ENCODE measurements at places on chromosomes 2 and 18.

- no peak for DNase-seq
These were observed 311.9 kb upstream of the NT5C1B start for GRCh38 chr2:18901242-18901641.

DNA sequence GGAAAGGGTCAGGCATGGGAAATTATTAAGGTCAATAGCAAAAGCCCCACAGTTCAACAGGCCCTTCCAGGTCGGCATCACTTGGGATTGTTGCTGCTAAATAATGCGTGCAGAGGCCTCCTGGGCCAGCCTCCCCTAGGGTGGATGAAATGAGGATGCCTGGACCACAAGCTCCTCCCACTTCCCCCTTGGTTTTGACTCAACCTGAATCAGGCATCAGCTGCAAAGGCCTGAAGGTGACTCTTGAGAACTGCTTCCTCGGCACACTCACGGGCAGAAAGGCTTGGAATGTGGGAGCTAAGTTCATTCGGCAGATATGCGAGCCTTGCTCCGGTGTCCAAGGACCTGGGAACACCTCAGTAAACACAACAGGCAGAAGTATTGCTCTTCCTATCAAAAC, 69.3 kb downstream of the MBP start:
- DNase-seq = no peak

DNA sequence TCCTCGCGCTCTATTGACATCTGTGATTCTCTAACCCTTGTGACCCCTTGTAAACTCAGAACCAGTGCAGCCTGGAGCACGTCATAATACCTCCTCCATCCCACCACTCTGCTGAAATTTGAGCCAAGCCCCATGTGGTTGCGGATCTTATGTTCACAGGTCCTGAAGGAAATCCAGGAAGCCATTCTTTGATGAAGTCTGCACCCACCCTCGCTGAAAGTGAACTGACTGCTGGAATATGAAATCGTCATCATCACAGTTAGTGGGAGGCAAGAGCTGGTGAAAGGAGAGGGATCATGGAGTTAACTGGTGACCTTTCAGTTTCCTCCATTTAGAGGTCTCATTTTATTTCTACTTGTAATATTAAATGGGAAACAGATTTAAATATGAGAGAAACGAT, 21.6 kb downstream of the ZEB2 start:
- no peak for DNase-seq

DNA sequence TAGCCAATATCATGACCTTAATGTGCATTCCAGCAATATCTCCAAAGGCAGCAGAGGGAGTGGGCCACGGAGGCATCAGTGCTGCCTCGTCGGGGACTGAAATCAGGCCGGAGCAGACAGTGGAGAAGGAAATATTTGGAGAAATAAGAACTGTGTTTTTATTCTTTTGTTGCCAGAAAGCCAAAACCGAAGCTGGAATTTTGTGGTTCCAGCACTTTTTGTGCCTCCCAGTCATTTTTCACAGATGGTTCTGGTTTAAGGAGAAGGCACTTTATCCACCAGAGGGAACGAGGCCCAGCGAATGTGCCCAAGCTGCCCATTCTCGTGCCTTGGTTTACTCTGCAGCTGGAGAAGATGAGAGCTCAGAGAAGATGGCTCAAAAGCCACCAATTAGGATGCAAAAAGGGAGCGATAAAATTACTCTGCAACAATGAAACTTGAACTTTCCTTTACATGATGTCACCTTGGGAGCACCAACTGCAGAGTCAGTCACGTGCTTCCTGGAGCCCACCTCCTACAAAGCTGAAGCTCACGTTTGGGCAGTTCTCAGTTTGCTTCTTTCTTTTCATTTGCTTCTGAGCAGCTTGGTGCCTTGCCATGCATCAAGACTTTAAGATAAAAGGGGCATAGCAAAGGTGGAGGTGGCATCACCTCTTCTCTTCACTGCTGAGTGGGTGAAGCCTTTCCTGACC, 288.7 kb downstream of the LPIN1 start:
- no peak for DNase-seq

- no peak for DNase-seq
These were observed 23.5 kb downstream of the GPR35 start for GRCh38 chr2:240648650-240649275.

DNA sequence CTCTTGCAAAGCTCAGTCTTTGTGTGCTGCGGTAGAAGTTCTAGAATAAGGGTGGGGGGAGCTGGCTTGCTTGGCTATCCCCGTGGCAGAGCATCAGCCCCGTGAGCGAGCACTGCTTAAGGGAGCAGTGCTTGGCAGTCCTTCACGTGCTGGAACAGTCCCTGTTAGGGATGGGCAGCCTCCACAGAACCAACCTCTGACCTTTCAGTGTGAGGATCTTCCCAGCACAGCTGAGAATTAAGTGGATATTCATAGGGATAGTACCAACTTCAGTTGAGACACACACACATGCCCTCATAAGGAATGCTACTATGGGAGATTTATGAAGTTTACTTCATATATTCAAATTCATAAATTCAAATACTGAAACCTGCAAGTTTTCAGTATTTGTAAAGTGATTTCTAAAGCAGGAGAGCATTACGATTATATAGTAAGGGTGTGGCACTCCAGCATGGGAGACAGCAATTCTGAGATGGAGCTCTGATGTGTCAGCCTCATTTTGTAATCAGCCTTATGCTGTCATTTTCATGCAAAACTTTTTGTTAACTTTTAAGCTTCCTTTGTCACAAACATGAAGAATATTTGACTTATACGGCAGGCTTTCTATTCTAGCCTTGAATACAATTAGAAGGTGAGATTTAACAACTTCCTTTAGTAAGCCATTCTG, 39.5 kb downstream of the ATP9B start:
- DNase-seq = no peak

DNA sequence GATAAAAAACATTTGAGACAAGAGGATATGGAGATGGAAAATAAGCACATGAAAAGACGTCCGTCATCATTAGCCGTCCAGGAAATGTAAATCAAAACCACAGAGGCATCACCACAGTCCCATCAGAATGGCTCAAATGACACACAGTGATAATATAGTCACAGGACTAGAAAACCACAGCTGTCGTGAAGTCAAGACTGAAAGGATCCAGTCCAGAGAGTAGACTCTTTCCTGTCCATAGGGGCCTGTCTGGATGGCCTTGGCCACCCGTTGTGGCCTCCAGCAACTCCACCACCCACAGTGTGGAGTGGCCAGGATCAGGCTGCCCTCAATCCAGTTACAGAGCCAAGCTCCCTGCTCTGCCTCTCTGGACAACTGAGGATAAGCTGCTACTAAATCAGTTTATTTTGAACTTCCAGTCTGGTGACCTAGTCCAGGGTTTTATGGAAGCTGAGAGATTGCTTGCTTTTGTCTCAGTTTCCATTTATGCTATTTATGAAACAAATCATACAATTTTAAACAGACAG, 60.4 kb downstream of the RHOB start:
- no peak for DNase-seq

DNA sequence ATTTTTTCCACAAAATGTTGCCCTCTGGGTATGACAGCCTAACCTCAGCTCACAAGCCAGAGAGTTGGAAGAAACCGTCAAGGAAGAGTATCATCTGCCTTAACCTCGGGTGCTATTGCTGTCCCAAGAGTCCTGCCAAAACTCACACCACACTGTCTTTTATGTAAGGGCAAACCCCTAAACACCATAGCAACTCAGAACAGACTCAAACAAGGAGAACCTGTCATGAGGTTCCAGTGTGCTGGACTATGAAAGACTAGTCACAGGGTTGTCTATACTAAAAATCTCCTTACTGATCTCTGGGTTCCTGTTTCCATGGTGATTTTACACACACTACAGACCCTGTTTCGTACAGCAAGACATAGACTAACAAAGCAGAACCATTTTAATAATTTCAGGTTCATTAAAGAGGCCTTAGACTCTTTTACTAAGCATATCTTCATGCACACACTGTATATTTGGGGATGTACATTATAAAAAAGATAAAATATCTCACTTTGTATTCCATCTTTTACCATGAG, 159.8 kb downstream of the PKP4 start:
- DNase-seq = no peak

- no peak for DNase-seq
These were observed 7.3 kb upstream of the MLPH start for GRCh38 chr2:237479747-237480146.

GRCh38 chr2:14235667-14236066, 396.9 kb upstream of the LRATD1 start:
- no peak for DNase-seq

DNA sequence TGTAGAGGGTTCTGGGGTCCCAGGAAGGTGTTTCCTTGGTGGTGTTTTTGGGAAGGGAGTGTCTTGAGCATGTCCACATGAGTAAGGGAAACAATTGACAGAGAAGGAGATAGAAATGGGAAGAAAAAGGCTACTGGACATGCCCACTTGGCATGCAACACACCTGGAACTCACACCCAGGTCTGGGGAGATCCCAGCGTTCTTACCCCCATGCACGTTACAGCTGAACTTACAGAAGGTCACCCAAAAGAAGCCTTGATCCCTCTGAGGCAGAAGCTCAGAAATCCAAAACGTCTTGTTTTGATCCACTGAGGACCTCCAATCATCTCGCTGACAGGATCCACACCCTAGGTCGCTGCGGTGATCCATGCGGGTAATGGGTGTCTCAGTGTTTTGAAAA, 142.0 kb downstream of the ZNF516 start:
- DNase-seq = no peak

DNA sequence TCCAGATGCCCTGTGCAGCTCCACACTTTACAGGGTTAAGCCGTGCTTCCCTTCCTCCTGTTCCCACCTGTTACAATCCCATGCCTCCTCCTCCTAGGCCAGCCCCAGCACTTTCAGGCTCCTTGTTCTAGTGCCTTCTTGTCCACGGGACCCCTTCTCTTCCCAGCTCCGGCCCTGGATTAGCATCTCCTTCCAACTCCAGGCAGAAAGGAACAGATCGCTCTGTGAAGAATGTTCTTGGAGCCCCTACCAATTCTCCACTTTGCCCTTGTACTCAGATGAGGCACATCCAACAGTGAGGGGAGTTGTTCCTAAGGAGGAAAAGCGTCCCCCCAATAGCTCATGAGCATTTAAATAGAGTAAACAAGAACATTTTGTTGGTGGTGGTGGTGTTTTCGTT, 72.7 kb downstream of the CABLES1 start:
- DNase-seq = no peak

DNA sequence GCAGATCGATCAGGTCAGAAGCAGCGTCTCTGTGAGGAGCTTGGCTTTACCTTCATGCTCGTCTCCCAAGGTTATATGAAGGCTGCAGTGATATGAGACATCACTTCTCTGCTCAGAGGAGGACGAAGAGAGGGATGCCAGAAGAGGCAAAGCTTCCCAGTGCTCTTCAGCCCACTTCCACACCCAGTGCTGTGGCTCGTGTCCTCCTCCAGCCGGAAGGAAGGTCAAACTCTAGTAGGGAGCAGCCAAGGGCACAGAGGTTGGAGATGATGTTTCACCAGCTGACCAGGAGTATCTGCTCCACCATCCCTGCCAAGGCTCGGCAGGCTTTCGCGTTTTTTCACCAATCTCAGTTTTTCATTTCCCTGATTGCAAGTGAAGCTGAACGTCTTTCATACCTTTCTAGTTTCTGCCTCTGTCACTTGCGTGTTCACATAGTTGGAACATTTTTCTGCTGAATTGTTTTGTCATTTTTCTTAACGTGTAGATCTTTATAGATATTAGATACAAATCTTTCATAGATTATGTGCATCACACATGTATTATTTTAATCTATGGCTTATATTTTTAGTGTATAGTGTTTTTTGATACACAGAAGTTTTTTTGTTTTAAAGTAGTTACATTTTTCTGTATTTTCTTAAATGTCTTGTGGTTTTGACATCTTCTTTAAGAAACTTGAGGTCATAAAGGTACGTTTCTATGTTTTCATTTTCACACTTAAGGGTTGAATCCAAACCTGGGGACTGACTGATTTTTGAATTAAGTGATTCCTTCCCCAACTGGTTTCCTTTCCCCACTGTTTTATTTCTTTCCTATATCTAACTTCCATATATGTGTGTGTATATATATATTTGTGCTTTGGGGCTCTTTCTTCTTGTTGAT, 23.5 kb upstream of the L3MBTL4 start:
- DNase-seq = no peak

DNA sequence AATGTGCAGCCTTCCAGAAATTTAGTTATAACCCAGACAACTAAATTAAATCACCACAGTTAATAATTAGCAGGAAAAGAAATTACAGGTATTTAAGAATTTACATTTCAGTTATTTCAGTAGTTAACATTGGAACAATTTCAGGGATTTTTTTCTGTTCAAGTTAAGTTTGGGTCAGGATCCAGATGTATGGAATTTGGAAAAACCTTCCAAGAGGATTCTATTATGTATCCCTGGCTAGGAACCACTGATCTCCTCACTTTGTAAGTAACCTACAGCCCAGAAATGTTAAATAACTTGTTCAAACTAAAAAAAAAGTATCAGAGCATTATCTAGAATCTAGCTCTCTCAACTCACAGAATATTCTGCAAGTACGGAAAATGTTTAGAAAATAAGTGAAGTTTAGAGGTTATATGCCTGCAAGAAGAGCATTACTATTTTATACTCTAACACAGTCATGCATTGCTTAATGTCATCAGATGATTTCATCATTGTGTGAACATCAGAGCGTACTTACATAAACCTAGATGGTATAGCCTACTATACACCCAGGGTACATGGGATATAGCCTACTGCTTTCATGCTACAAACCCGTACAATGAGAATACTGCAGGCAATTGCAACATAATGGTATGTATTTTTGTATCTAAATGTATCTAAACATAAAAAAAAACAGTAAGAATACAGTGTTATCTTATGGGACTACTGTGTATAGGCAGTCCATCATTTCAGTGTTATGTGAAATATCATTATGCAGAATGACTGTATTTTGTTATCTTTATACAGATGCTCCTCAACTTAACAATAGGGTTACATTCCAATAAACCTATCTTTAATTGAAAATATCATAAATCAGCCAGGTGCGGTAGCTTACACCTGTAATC, 6.1 kb downstream of the NCKAP1 start:
- no peak for DNase-seq

DNA sequence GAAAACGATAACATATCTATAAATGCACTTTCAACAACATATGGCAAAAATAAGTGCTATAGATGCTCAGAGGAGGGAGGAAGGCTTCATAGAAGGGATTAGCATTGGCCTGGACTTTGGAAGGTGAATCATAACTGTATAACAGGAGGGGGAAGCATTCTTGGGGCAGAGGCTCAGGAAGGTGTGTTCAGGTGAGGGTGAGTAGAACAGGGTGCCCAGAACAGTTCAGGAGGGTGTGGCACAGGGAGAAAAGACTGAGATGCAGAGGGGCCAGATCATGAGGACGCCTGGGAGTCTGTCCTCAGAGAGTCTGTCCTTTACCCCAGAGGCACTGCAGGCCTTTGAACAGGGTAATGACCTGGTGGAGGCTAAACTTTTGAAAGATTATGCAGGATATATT, 29.3 kb upstream of the MEP1B start:
- no peak for DNase-seq

DNA sequence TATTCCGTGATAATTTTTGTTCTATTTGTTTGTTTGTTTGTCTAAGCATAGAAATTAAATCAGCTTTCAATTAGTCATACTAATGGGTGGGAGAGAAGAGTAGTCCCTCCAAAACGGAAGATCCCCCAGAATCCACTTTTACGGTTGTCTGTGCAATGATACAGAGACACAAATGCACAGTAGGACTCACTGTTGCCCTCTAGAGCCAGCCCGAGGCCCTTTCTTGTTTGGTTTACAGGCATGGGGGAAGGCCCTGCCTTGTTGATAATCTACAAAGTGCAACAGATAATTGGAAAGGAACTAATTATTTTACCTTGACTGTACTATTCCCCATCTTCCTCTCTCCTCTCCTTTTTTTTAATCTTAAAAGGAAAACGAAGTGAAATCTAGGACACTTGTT, 121.1 kb downstream of the ACOXL start:
- peak; percentile 12 for DNase-seq
